ENCODE measurements at places on chromosomes 1 and 21.

- no peak for DNase-seq
Measured at GRCh38 chr1:1437033-1437903, 1.8 kb downstream of the VWA1 start.

DNA sequence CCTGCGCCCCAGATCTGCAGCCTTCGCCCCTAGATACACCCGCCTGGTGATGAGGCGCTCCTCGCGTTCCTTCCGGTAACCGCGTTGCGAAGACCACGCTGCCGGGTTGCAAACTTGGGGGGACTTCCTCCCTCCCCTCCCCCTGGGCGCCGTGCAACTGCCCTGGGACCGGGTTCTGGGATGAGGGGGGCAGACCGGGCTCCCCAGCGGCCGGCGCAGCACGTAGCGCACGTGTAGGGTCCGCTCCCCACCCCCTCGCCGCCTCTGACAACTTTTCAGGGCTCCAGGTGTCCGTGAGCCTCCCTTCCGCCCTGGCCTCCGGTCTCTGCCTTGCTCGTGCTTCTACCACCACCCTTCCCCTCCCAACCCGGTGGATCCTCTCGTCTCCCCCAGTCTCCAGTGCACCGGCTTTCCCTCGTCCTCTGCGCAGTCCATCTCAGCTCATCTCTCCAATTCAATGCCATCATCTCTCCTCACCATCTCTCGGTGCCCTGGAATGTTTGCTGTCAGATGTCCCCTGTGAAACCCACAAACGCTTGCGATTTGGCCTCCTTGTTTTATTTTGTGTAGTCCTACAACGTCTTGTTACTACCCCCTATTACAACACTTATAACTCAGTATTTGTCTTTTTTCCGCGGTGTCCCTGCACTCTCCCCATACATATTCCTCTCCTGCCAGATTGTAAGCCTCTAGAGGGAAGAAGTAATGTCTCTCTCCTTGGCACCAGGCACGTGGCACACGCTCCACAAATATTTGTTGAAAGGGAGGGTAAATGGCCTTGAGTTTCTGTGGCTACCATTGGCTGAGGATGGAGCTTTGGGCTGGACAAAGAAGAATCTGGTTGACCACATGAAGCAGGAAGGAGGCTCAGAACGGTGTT, 782 bp downstream of the PCAT6 start:
- no peak for DNase-seq

GRCh38 chr1:215132156-215132555, 49.6 kb downstream of the KCNK2 start:
- peak; percentile 69 for DNase-seq

DNA sequence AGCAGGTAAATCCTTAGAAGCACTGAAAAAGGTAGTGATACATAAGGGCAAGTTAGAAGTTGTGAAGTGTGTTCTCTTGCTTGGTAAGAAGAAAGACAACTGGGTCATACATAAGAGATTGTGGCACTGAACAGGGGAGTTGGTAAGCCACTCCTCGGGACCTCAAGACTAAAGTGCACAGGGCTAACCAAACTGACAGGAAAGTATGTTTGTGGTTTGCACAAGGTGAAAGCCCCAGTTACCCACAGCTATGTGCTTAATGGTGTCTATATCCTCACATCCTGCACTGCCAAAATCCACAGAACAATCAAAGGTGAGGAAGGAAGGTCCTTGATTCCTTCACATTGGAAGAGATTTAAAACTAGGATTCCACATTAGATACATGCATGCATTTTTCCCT, 276.5 kb downstream of the DNM3 start:
- no peak for DNase-seq

DNA sequence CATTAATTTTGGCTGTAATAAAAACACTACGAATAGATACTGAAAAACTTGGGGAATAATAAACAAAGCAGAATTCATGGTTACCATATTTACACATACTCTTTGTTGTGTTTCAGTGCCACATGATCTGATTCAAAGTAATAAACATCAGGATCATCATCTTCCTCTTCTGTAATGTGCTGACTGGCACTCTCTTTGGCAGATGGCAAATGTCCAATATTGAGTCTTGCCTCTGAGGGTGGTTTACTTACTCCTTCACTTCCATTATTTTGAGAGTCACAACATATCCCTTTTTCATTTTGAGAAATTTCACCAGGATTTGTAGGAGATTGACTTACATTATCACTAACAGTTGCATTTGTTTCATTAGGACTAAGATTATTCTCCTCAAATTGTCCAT, 50.7 kb downstream of the ZZZ3 start:
- no peak for DNase-seq

DNA sequence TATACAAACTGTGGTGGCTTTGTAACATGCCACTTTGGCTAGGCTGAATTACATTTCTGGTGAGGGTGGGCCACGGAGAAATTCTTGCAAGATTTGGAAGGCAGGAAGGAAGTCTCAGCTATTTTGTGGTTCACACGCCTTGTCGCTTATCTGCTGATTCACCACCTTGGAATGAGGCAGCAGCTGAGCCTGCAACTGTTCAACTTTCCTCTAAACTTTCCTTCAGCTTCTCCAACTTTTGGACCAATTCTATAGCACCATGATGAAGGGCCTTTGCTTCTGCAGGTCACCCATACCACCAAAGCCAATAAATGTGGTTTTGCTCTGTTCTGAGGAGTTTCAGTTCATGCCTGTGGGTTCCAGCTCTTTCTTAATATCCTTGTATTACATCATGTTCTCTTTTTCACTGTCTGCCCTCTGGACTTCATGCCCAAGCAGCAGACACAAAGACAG, 337.6 kb upstream of the SNX7 start:
- peak; percentile 99 for DNase-seq

DNA sequence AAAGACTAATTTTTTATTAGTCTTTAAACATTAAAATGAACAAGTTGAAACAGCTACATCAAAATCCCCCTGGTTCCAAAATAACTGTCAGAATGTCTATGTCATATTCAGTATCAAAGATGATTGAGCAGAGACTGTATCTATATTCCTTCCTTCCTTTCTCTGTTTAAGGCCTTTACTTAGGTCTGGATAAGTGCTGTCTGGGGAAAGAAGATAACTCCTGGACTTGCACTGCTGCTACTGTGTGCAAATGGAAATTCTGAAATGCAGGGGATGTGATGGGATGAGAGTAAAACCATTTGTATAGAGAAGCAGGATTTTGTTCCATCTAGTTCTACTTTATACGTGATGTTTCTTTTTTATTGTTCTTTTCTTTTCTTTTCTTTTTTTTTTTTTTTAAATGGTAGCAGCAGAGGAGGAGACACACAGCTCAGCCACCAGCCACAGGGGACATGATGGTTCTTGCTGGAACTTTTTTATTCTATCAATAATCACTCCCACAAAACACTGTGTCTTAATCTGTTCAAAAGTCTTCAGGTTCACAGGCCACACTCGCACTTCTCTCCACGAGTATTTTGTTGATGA, 33.6 kb upstream of the FOXE3 start:
- DNase-seq, result no peak

- peak; percentile 76 for DNase-seq
Measured at GRCh38 chr1:70143048-70143659, 62.2 kb downstream of the LRRC40 start.

Measured in fibroblast of lung (primary cell).